ENCODE measurements at places on chromosomes 2 and 18.

DNA sequence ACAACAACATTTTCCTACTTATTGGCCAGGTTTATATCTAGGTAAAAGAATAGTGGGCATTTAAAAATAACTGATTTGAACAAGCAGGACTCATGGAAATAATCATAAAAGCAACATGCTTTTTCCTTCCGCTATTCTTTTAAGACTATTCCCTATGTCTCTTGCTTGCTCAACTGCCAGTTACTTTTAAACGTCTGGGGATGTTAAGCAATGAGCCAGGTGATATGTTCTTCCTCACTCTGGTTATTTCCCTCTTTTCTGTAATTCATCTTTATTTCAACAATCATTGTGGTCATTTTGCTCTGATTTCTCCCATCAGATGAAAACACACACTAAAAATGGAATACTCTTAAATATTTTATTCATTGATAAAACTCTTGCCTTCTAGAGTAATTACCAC is 33.4 kb upstream of the SLC8A1 start:
- DNase-seq, result peak; percentile 9

- no peak for DNase-seq
Measured at GRCh38 chr2:237418300-237418699, 4.3 kb upstream of the COL6A3 start.

- DNase-seq, result no peak
Measured at GRCh38 chr2:27369471-27370025, 590 bp downstream of the EIF2B4 start.

DNA sequence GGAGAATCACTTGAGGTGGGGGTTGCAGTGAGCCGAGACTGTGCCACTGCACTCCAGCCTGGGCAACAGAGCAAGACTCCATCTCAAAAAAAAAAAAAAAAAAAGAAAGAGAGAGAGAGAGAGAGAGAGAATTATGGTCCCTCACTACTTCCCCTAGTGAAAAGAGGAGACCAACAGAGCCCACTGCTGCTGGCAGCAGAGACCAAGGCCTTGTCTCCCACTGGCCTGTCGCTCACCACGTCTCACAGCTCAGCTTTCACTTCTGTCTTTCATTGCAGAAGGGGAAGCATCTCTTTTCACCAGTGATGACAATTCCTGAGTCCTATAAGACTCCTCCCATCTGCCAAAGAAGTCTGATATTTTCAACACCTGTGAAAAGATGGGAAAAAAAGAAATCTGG is 81.3 kb downstream of the CLHC1 start:
- peak; percentile 30 for DNase-seq

- no peak for DNase-seq
Measured at GRCh38 chr18:46427216-46427995, 229.6 kb downstream of the LOXHD1 start.

DNA sequence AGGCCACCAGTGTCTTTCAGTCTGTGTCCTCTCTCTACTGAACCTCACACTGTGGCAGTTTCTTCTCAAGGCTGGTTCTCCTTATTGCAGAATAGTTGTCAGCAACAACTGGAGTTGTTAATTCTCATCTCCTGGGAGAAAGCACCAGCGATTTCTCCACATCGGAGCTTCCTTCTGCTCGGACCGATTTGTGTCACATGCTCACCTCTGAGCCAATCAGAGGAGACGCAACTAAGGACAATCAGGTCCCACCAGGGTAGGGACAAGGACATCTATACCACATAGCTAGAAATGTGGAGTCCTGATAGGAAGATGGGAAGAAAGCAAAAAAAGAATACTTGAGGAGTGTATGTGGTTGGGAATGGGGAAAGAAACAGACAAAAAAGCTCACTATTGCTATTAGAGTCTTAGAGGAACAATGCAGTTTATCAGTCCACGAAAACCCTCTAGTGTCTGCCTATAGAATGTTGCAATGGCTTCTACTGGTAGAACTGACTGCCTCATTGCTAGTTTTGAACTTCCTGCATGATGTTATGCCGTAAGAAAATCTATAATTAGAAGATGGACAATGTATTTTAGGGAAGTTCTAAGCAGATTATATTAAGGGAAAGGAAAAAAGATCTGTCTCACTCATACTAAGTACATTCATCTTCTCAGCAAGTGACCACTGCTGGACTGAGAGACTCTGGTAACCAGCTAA is 169.7 kb downstream of the CDCA7 start:
- DNase-seq, result peak; percentile 36

GRCh38 chr2:172974762-172975161 is 100.9 kb upstream of the MAP3K20 start:
- DNase-seq, result no peak

- no peak for DNase-seq
Measured at GRCh38 chr2:222760301-222760897, 88.9 kb downstream of the MOGAT1 start.

DNA sequence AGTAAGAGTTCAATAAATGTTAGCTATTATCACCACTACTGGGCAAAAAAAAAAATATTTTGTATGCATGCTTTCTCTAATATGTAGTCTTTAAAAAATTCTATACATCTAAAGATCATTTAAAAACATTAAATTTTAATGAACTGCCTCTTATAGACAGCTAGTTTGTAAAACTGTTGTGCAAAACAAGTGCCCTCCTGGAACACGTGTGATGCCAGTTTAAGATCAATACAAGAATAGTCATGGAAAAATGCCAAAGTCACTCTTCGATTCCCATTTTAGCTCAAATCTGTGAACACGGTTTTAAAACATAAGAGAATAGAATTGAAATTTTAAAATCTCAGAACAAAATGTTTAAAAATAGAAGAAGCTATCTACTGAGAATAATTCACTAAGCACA is 242.5 kb upstream of the SMAD7 start:
- DNase-seq, result no peak

DNA sequence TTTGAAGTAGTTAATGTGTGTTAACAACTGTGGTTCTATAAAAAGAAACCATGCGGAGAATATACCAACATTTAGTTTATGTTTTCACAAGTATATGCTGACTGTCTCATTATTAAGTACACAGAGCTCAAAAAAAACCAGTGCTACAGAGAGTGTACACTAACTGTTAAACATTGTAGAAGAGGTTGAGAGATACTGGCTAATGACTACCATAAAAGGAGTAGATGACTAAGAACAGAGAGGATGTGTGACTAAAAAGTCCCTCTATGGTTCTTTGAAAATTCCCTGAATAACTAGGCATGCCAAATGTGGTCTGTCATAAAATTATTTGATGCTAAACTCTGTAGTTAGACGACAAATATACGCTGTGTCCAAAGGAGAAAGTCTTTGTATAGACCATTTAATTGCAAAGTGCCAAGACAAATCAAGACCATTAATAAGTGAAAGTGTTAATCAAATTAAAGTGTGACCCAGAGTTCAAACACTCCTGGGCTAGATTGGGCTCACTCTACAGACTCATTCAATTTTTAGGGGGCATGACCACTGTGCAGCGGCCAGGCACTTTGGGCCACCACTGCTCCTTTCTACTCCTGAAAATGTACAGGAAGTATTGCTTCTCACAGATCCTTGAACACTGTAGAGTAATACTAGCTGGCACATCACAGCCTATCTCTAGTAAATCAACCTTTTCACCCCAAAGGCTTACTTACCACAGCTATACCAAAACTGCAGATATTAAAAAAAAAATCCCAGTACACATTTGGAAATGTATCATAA is 45.1 kb upstream of the SERTAD2 start:
- DNase-seq, result no peak

- DNase-seq, result no peak
Measured at GRCh38 chr18:44569391-44570055, 111.2 kb upstream of the SETBP1 start.

GRCh38 chr18:49697757-49698524 is 115.4 kb downstream of the ACAA2 start:
- no peak for DNase-seq

- DNase-seq, result peak; percentile 8
Measured at GRCh38 chr18:10210057-10210633, 244.3 kb upstream of the APCDD1 start.

- DNase-seq, result no peak
Measured at GRCh38 chr2:137829251-137829650, 135.0 kb upstream of the HNMT start.

DNA sequence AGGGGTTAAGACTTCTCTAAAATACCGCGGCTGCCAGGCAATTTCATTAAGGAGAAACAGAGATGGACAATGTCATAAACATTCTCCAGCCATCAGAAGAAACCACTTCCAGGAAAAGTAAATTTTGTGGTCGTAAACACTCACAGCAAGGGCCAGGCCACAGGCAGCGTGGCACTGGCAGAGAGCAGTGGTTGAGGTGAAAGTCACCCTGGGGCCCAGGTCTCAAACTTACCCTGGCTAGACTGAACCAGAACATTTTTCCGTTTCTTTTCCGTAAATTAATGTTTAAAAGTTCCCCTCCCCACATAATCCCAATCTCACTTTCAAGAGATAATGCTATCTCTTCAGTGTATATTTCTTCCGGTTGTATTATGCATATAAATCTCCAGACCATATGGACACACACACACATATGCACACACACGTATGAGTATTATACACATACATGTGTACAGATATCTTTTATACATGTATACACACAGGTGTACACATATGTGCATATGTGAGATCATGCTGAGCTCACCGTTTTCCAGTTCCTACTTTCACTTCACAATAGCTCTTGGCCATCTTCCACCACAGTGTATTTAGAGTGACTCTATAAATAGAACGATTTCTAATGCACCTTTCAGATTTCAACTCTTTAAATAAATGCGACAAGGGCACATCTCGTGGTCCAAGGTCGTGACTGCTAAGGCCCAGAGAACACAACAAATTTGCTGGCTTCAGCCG is 90.1 kb downstream of the MALT1 start:
- DNase-seq, result no peak

- no peak for DNase-seq
Measured at GRCh38 chr2:212770240-212770639, 231.6 kb upstream of the ERBB4 start.

DNA sequence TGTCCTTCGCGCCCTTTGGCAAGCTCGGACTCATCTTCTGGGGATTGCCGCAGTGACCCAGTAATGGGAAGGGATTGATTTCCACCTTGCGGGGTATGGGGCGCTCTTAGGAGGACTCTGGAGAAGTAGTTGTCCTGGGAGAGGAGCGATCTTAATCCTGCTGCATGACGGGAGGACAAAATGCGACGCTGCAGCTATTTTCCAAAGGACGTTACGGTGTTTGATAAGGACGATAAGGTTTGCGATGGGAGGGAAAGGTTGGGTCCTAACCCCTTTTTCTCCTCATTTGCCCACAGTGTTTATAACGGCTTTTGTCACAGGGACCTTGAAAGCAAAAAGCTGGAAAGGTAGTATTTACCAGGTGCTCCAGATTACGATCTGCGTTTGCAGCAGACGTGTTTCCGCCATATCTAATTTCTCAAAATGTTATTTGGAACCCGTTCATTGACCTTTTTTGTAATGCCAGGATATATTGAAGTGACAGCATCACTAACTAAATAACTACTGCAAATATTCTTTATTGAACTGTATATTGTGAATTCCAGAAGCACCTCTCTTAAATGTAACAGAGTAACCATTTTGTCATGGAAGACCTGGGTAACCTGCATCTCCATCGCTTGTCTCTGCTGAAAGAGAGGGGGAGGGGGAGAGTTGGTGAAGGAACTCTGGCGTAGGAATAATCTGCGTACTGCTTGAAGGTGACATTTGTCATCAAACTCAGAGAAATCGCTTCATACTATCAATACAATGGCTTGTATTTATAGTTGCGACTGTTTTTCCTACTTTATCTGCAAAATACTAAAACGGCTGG is 590 bp downstream of the MDH1 start:
- no peak for DNase-seq

DNA sequence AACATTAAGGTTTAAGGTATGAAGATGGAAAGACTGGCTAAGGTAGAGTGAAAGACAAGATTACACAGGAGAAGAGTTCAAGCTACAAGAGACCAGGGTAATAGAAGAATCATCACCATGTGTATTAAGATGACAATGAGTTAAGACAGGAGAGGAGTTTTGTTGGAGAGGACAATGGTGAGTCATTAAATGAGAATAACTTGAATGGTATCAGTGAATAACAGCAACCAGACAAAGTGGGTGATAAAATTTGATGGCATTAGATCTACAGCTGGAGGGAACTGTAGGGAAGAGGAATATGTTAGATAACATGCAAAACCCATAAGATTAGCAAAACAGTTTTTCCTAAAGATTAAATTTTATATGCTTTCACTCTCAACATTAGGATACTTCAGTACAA is 18.8 kb upstream of the ENOSF1 start:
- DNase-seq, result no peak

DNA sequence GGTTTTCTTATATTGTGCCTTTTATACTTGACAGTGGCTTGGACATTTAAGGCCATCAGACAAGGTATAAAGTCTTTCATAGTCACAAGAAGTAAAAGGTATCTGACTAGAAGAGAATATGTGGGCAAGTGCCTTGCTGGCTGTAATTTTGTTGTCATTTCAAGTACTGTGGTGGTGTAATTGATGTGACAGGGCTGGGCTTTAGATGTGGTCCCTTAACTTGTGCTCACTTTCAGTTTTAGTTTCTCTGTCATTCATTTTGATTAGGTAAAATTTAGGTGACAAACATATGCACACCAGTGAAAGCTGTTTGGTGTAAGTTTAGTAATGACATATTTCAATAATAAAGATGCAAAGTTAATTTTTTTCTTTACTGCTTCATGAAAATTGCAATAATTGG is 31.2 kb upstream of the TBR1 start:
- no peak for DNase-seq

GRCh38 chr2:23599667-23600066 is 214.7 kb downstream of the KLHL29 start:
- no peak for DNase-seq

GRCh38 chr2:156803967-156804366 is 367.8 kb downstream of the GPD2 start:
- no peak for DNase-seq

GRCh38 chr18:55444536-55444935 is 143.5 kb downstream of the TCF4 start:
- DNase-seq, result no peak

DNA sequence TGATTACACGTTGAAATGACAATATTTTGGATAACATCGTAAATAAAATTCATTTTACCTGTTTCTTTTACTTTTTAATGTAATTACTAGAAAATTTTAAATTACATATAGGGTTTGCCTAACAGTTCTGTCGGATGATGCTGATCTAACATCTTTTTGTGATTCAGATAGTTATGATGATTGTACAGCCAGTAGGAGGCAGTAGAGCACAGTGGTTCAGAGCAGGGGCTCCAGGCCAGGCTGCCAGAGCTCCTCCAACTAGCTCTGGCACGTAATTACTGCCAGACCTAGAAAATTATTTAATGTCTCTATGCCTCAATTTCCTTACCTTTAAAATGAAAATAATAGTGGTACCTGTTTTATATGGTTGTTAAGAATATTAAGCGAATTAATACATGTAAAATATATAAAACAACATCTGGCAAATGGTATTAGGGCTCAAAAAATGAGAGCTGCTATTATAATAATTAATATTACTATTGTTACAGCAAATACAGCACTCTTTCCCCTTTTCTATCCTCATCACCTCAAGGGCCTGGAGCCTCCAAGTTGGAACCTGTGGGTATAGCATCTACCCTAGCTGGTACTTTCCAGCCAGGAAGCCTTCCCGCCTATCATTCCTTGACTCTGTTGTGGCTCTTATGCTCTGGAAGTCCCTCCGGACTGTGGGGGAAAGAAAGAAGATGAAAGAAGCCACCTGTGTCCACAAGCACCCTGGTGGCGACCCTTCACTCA is 47.7 kb upstream of the PLA2R1 start:
- DNase-seq, result peak; percentile 65
